ENCODE measurements at places on chromosomes 16 and 17.

DNA sequence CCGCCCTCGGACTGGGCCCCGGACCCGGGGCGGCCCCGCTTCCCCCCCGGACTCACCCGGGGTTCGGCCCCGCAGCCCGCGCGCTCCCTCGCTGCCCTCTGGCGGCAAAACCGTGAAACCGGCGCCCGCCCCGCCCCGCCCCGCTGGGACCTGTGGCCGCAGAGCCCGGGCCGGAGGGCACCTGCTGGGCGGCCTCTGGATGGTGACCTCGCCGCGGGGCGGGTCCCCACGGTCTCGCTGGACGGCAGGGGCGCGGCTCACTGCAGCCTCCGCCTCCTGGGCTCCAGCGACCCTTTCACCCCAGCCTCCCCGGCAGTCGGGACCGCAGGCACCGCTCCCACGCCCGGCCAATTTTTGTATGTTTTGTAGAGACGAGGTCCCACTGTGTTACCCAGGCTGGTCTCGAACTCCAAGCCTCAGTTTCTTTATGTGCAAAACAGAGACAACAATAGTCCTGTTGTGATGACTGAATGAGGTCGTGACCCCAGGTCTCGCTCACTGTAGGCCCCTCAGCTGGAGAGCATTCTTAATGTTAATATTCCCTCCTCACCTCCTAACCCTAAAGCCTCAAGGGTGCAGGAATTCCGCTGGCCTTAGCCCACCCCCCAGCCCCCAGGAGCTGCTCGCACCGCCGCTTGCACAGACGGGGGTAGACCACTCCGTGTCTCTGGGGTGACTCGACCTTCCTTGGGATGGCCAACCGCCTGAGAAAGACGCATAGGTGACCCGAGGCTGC lies 33.7 kb upstream of the RPH3AL start:
- DNase-seq: peak; percentile 49

DNA sequence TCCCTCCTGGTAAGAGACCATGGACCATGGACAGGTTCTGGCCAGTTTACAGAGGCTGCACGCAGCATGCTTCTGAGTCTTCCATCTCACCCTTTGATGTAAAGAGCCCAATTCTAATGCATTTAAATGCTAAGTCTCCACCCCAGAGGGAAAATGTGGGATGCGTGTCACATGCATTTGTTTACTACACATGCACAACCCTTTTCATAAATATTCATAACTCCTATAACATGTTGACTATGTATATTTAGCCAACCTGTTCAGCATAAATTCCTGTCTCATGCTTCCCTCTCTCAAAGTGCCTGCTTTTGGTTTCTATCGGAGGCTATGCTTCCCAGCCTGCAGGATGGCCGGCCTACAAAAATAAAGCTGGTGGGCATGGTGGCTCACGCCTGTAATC lies 260.3 kb downstream of the STX8 start:
- DNase-seq: no peak

DNA sequence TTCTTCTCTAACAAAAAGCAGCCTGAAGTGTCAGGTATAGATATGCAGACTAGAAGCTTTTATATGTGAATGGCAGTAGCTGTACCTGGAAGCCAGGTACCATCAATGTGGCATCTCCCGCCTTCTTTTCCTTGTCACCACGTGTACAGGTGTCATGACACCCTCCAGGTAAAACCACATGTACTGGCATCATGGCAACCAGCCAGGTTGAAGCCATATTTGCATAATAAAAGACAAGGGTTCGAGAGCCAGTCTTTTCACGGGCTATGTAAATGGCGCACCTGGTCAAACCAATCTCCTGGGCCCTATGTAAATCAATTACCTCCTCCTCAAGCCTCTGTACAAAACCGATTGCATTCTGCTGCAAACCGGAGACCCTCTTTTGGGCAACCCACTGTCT lies 541.3 kb downstream of the CDH11 start:
- DNase-seq: no peak

DNA sequence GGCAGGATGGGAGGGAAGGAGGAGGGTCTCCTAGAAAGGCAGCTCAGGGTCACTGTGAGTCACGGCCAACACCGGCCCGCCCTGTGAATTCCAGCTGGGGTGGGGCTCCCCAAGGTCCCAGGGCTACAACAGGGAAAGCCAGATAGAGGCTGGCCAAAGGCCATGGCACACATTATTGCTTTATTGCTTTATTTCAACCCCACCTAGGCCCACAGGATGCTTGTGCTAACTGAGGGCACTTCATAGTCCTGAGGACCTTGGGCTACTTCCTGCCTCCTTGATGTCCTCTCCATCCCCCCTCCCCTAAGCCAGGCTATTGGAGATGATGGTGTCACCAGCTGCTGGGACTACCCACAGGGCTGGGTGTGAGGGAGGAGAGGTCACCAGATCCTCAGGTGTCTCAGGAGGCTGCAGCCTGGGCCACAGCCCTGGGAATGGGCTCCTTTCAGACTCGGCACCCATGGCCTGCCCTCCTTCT lies 26.1 kb downstream of the LRRC75A start:
- no peak for DNase-seq

GRCh38 chr17:81322271-81323082 lies 27.4 kb upstream of the SLC38A10 start:
- no peak for DNase-seq

DNA sequence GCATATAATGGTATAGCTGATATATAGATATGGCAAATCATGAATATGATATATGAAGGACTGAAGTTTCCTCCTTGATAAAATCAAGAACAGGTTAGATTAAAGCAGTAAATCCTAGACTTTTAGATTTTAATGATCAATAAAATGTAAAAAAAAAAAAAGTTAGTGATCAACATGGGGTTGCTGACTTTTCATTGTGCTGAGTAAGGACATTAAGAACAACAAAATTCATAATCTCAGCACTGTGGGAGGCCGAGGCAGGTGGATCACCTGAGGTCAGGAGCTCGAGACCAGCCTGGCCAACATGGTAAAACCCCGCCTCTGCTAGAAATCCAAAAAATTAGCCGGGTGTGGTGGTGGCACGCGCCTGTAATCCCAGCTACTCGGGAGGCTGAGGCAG lies 10.4 kb upstream of the CHD3 start:
- no peak for DNase-seq

DNA sequence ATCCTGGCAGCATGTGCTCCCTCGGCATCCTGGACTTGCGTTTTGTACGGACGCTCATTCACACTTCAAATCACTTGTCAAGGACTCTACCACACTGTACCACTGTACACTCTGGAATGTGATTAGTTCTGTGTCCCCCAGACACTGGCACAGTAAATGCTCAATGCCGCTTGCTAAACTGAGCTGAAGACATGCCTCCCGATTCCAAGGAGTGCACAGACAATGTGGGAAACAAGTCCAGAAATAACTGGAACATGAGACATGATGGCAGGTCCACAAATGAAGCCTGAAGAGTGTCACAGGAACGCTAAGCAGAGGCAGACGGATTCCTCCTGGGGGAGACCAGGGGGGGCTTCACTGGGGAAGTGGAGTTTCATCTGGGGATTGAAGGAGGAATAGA lies 22.1 kb downstream of the HIC1 start:
- DNase-seq: no peak

GRCh38 chr16:50925758-50926357 lies 184.0 kb downstream of the CYLD start:
- no peak for DNase-seq

- no peak for DNase-seq
Measured at GRCh38 chr16:79264237-79265109, 336.1 kb downstream of the MAF start.

DNA sequence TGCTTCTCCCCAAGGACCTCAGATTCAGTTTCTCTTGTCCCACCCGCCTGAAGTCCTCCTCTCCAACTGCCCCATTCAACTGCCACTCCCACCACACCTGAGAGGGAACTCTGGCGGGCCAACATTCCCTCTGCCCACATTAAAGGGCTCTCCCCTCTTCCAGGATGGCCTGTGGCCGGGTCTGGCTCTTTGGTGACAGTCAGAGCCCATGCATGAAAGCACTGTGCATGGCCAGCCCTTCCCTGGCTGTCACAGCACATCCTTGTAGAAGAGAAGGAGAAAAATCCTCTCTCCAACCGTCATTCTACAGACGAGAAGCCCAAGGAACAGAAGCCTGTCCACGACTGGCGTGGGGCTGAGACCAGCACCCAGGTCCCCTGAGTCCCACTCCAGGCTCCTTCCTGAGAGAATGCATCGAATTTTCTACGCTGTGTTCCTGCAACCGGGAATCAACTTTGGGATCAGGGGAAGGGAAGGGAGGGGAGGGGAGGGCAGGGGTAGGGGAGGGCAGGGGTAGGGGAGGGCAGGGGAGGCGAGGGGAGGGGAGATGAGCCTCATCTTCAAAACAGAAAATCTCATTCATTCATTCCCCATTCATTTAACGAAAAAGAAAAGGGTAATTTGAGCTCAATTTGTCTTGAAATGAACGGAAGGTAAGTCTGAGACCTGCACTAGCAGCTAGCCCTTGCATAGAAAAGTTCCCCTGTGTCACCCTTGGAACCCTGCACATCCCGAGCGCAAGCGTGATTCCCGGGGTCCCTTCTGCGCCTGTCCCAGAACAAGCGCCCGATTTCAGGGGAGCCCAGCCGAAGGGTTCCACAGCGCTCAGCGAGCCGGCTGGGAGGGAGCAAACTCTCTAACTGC lies at the start of gene ABCC12:
TSS of gene ABCC12 (minus strand) at position 68 of the 864 bp plus-strand sequence. CDS start 9,569 bp downstream, outside the sequence.
- DNase-seq: no peak

DNA sequence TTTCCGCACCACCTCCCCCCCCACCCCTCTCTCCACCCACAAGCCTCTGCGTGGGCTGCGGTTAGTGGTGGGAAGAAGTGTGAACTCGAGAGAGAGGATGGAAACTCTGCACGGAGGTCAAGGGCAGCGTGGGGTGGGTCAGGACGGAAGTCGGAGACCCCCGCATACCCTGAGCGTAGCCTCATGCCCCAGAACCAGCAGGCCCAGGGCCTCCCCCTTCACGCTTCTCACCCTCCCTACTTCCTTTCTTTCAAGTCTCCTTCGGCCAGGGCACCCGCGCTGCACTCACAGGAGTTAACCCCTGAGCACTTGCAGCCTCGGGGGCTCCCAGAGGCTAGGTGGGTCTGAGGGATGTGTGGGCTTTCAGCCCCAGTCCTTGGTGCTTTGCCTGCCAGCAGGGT lies 9.2 kb downstream of the TBKBP1 start:
- no peak for DNase-seq

GRCh38 chr17:2962236-2962635 lies 101.2 kb downstream of the OR1D5 start:
- DNase-seq: no peak

DNA sequence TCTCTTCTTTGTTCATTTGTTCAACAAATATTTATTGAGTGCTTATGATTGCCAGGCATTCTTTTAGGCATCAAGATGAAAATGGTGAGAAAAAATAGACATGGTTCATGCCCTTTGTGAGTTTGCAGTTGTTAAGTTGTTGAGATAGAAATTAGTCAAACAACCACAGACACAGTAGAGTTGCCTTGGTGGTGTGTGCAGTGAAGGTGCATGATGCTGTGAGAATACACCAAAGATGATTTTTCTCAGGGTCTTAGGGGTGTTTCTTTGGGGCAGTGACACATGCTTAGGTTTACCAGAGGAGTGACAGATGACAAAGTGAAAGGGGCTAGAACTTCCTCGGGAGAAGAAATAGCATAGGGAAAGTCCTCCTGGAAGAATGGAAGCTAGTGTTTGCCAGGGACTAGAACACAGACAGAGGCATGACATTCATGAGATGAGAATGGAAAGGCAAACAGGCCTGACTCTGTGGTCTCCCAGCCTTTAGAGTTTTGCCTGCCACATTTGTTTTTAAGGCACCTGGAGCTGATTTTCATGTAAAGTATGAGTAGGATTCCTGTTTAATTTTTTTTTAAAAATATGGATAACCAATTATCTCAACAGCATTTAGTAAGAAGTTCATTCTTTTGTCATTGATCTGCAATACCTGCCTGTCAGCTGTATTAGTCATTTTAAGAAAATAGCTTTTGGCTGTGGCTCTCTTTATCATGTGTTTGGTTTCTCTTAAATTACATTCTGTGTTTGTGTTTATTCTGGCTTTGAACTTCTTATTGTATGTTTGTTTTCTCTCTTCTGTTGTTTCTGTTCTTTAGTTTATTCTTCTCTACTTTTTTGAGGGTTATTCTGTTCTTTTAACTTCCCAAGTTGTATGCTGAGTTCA lies 36.6 kb downstream of the CYLD start:
- DNase-seq: no peak

DNA sequence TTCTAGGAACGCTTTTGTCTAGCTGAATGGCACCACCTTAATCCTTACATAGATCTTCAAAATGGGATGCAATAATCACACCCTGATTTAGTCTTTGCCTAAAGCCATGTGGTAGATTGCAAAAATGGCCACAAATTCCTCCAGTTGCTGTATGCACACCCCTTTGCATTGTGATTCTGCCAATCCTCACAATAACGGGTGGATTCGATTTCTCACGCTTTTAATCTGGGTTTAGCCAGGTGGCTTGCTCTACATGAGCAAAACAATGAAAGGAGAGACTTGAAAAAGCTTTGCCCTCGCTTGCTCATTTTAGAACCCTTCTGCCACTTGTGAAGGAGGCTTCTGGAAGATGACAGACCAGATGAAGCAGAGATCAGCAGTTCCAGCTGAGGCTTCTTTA lies 50.3 kb upstream of the B4GALNT2 start:
- no peak for DNase-seq

DNA sequence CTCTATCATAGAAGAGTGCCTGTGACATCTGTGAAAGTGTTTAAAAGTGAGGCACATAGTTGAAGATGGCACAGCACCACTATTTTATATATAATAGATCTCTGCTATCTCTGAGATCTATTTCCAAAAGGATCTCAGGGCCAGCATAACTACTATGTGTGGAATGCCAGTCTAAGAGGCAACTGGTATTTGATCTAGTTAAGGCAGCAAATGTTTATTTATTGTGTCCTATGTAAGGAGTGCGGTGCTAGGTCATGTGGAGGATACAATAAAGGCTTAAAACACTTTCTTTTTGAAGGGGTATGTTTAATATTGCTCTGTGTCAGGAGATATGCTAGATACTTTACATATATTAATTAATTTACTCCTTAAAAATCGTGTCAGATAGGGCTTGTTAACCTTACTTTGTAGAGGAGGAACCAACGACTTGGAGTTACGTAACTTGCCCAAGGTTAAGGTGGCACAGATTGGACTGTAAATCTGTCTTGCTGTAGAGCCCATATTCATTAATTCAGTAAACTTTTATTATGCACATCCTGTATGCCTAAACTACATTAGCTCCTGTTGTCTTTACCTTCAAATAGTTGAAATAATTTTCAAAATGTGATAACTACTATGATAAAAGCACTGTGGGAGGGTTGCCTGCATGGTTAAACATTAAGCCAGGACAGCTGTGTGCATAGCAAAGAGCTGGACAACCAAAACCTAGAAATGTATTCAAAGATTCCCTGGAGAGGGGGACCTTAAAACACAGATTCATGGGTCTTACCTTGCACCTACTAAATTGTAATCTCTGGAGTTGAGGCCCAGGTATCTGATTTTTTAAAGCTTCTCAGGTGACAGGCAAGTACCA lies 83.3 kb downstream of the NLK start:
- no peak for DNase-seq

DNA sequence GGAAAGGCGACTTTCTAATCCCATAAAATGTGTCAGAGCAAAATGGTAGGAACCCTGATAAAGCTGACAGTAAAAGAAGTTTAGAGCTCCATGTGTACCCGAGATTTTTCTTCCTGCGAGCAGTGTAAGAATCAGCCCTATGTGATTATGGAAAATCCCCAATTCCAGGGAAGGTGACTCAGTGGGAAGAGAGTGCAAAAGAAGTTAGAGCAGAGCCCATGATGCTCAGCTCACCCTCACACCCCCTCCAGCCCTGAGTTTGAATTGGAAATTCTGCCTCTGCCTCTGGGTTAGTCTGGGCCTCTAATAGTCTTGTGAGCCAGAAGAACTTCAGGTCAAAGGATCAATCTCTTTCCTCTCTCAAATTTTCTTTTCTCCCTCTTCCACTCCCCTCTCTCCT lies 12.5 kb downstream of the C17orf78 start:
- DNase-seq: no peak

Data from amygdala (tissue), 56 donors.